ENCODE measurements at places on chromosomes 6 and 20.

GRCh38 chr6:143807103-143807772, 35.9 kb upstream of the LTV1 start:
- DNase-seq = no peak

GRCh38 chr6:49490633-49491032, 9.1 kb upstream of the GLYATL3 start:
- no peak for DNase-seq

GRCh38 chr20:7333841-7334240, 566.4 kb downstream of the BMP2 start:
- DNase-seq = no peak

DNA sequence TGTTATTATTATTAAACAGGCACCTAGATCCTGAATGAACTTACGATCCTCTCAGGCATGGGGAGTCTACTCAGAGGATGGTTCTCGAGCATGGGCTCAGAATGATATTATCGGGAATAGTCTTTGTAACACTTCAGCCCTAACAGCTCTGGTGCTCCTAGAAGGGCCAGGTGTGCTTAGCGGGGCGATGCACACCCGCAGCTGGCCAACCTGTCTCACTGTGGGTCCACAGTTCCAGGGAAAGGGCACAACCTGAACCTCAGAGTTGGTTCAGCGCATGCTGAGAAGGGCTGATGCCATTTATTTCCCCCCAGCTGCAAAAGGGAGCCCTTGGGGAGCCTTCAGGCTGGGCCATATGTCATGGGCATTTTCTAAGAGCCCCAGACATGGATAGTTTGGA, 26.2 kb downstream of the RRAGD start:
- no peak for DNase-seq

DNA sequence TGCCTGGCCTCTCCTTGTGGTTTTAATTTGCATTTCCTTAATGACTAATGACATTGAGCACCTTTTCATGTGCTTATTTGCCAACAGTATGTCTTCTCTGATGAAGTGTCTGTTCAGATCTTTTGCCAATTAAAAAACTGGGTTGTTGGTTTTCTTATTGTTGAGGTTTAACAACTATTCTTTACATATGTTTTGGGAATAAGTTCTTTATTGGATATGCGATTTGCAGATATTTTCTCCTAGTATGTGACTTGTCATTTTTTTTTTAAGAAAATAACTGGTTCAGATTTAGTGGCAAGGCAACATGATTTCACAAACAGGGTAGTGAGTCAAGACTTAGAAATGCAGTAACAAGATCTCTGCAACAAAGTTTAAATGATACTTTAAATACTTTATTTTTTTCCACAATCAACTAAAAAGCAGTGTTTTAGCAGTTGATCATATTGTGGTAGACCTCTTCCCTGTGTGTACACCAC, 67.8 kb downstream of the TIAM2 start:
- no peak for DNase-seq

DNA sequence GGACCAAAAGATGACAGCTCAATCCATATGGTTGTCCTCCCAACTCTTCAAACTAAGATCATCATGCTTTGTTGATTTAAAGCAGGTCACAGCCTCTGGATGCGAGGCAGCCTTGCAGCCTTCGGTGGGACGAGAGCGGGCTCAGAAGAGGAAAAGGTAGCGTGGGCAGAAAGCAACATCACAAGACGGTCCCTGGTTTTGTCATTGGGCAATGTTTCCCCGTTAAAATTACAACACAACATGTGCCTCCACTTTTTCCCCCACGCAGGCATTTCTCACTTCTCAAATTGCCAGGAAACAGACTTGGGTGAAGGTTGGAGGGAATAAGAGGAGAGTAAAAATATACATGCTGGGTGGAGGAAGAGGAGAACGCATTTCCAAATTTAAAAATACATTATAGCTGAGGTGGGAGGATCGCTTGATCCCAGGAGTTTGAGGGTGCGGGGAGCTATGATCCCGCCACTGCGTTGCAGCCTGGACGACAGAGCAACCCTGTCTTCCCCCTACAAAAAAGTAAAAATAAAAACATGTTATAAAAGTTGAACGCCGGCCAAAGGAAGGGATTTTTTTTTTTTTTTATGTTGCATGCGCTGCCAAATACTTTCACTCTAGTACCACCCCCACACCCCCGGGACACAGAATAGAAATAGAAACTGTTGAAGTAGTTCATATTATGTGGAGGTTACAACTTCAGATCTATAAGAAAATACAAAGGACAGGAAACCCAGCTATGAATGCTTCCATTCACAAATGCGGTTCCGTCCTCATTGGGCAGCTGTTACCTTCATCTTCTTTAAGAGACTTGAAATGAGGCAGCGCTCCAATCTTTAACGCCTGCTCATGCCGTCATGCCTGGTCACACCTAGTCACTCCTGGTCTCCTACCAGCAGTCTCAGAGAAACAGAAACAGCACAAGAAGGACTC, 13.9 kb upstream of the NAA20 start:
- no peak for DNase-seq

GRCh38 chr20:10573273-10573950, 100.4 kb downstream of the JAG1 start:
- no peak for DNase-seq

DNA sequence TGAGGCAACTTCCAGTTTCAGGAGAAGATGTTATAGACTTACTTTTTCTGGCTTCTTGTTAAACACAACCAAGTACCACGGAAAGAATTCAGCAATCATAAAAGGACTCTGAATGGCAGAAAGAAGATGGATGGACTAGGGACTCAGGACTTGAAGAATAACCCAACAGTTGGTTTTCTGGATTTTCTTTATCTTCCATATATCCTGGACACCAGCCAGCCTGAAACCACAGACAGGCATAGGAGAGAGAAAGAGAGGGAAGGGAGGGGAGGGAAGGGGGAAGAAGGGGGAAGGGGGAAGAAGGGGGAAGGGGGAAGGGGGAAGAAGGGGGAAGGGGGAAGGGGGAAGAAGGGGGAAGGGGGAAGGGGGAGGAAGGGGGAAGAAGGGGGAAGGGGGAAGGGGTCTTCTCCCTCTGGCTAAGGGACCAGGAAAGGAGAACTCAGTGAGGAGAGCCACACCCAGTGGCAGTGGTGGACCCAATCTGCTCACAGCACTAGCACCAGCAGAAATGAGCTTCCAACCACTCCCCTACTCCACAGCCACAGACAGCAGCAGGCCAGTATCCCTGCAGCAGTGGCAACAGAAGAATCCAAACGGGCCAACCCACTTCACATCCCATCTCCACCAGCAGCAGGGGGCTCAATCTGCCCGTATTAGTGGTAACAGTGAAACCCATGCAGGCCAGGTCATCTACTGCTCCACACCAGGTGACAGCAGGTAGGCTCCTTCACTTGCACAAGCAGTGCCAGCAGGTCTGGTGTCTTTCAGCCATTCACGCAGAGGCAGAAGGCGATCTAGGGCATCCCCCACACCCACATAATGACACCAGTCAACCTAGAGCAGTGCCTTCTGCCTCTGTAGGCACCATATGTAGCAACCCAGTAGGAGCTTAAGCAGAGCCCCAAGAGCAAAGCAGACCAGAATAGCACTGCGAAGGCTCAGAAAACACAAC, 78.6 kb downstream of the TRMT6 start:
- no peak for DNase-seq

- DNase-seq = no peak
These were observed 41.5 kb upstream of the SMIM28 start for GRCh38 chr6:138336221-138336620.

- DNase-seq = no peak
These were observed 106.8 kb upstream of the PREP start for GRCh38 chr6:105509506-105510331.

DNA sequence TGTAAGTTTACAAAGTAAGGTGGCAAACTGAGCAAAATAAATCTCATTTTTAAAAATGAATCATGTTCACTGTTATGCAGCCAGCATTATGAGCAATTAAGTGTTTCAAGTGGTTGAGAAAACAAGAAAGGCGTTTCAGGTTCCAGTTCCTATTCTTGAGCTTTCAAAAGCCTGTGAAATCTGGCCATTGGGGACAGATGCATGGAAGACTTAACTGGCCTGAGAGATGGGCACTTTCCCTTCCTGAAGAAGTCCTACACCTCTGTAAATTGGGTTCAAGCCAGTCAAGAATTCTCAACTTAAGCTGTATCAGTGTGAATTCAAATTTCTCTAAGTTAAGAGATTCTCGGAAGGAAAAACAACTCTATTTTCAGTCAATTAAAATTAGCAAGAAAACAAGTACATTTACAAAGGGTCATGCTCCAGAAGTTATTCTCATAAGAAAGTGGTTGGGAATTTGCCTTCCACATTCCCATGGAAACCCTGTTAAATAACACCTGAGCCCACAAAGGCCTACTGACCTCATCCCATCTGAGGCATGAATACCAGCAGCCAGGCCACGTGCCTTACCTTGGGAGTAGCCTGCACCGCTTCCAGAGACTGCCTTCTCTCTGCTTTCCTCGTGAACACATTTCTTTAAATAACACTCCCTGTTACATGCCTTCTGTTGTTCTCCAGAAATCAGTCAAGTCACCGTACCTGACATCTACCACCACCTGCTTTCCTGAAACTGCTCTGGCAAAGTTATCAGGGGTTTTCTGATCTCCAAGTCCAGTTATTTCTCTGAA, 19.4 kb downstream of the MAP3K5 start:
- DNase-seq = no peak

DNA sequence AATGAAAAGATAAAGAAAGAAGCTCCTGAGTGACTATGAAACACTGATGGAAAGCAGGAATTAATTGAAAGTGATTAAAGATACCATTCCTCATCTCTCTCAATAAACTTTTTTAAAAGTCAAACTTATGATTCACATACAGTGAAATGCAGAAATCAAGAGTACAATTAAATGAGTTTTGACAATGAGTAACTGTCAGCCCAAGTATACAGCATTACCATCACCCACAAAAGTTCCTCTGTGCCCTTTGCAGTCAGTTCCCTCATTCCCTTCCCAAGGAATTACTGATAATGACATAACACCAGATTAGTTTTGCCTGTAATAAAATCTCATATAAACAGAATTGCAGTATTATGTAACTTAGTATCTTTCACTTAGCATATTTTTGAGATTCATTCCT, 44.5 kb downstream of the ATG5 start:
- DNase-seq = no peak
